Esophagus mucosa (tissue), 1 donor: ENCODE measurements at places on chromosomes 7 and 10. TPM values are rescaled to one million over a fixed set of nuclear protein-coding genes. Genes with fewer than 3 reads are reported as not detected.

GRCh38 chr10:31972519-31973041 is 43.9 kb upstream of the ARHGAP12 start:
- ATAC-seq, result no peak

DNA sequence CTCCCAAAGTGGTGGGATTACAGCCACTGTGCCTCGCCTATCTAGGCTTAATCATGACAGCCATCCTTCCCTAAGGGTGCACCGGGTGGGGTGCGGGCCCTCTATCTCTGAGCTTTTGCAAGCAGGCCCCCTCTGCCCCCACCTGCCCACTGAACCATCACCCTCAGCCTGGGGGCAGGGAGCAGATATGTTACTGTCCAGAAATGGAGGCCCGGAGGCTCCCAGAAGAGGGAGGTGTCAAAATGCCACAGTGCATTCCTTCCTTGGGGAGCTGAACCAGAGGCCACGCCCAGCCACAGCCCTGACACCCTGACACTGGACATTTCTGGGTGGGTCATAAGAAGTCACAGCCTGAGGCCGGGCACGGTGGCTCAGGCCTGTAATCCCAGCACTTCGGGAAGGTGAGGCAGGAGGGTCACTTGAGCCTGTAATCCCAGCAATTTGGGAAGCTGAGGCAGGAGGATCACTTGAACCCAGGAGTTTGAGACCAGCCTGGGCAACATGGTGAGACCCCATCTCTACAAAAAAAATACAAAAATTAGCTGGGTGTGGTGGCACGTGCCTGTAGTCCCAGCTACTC is 129.8 kb upstream of the TNRC18 start:
- ATAC-seq, result no peak

- no peak for ATAC-seq
Observed at GRCh38 chr7:148819697-148820360, 64.3 kb downstream of the EZH2 start.

DNA sequence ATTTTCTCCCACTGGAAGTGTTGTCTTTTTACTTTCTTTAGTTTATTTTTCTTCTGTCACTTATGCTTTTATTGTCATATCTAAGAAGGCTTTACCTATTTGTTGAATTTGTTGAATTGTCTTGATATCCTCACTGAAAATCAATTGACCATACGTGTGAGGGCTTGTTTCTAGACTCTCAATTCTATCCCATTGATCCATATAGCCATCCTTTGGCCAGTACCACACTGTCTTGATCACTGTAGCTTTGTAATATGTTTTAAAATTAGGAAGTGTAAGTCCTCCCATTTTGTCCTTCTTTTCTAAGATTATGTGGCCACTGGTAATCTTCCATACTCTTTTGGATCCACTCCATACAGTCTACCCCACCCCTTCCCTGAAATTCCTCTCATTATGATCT is 25.5 kb upstream of the MNX1 start:
- no peak for ATAC-seq

- ATAC-seq, result peak; percentile 72
Observed at GRCh38 chr10:26438534-26439341, 597 bp downstream of the APBB1IP start.

RPA3 gene
- total RNA-seq, result 28.5 TPM

- no peak for ATAC-seq
Observed at GRCh38 chr7:114312649-114313048, 102.0 kb upstream of the FOXP2 start.

BLNK gene
- 51.3 TPM for total RNA-seq

GRCh38 chr10:114070710-114071109 is 27.0 kb downstream of the ADRB1 start:
- no peak for ATAC-seq

TMEM176A gene
- total RNA-seq, result 2.6 TPM

- ATAC-seq, result no peak
Observed at GRCh38 chr10:95758351-95759025, 2.5 kb downstream of the ENTPD1 start.

- no peak for ATAC-seq
Observed at GRCh38 chr10:8144496-8144895, 90.0 kb downstream of the GATA3 start.

- no peak for ATAC-seq
Observed at GRCh38 chr10:97444212-97444611, 1.6 kb downstream of the EXOSC1 start.

GRCh38 chr7:43888993-43889945 is 17.1 kb downstream of the URGCP start:
- ATAC-seq, result peak; percentile 32

SAP25 gene
- total RNA-seq, result 0.32 TPM

ZNF425 gene
- total RNA-seq, result 1.9 TPM

DNA sequence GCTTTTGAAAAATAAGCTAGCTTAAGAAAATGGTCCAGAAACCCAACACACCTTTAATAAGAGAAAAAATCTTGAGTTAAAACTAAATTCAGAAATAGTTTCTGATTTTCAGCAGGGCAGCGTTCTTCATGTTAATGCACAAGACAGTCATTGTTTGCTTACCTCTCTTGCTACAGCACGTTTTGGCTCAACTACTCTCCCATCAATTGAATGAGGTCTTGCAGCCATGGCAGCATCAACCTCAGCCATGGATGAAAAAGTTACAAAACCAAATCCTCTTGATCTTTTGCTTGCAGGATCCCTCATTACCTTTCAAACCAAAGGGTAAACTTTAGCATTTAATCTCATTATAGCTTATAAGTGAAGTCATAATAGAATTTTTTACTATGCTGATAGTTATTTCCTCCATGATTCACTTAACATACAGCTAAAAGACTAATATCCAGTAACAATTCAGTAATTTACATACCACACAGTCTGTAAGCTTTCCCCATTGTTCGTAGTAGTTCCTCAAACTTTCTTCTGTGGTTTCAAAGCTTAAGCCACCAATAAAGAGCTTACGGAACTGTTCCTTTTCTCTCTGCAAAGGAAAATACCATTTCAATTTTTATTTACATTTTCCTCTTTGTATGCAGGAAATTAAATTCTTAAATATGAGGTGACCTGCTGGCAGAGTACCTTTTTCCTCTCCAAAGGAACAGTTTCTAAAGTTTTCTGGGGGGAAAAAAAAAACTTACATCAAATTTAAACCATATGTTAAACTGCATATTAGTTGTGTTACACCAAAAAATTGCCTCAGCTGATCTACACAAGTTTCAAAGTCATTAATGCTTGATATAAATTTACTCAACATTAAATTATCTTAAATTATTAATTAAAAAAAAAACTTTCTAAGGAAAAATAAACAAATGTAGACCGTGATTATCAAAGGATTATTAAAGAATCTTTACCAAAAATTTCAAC is 3.1 kb downstream of the HNRNPA2B1 start:
- ATAC-seq, result no peak
